ENCODE measurements at places on chromosomes 5 and 9.

DNA sequence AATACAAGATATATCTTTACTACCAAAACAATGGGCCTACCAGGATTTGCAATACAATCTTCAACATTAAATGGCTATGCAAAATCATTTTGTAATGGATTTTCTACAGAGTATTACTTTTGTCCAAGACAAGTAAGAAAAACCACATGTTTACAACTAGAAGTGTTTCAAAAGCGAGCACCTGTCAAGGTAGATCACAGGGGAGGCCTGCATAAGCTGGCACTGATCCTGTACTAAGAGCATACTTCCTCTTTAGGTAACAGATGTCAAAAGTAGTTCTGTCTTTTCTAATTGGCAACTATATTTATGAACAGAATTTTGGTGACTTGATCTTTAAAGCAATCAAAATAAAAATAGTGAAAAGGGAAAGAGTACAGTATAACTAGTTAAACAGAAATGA lies 249.0 kb downstream of the MLLT3 start:
- DNase-seq = no peak
- no peaks in the 10 kb centered on the region for H3K27me3 ChIP-seq
- H3K4me1 ChIP-seq = peaks cover 9% of the 10 kb centered on the region

DNA sequence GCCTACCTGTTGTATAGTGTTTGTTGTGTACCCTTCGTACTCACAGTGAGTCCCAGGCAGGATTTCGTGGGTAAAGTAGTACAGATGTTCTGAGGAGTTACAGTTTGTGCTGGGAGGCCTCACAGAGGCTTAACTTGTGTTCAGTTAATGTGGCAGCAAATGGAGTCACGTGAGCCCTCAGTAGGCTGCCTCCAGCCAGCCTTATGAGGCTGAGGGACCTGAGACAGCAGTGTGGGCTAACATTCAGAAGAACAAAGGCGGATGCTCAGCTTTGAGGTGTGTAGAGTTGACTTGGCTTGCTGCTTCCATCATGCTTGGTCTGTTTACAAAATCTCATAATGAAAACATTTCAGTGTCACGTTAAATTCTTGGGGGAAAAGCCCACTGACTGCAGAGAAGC lies 118.1 kb downstream of the TRIO start:
- no peak overlapping the region for H3K27ac ChIP-seq
- no peak for DNase-seq
- peaks cover 6% of the 10 kb centered on the region for H3K4me1 ChIP-seq
- no peaks in the 10 kb centered on the region for H3K36me3 ChIP-seq

GRCh38 chr5:167050568-167051401 lies 1240.7 kb upstream of the WWC1 start:
- H3K4me1 ChIP-seq = no peaks in the 10 kb centered on the region
- H3K36me3 ChIP-seq = no peaks in the 10 kb centered on the region
- DNase-seq = no peak
- H3K27me3 ChIP-seq = no peaks in the 10 kb centered on the region
- H3K27ac ChIP-seq = no peak overlapping the region

GRCh38 chr5:108251350-108251749 lies 130.5 kb downstream of the FBXL17 start:
- no peak overlapping the region for H3K27ac ChIP-seq
- no peaks in the 10 kb centered on the region for H3K27me3 ChIP-seq

Data from activated CD8-positive, alpha-beta memory T cell treated with anti-CD3 and anti-CD28 coated beads, Interleukin-2, amount 10 ng/mL, durations not matched to agents 7 days and 5 days (primary cell).